ENCODE measurements at places on chromosomes 7 and 10. TPM values are rescaled to one million over a fixed set of nuclear protein-coding genes. Genes with fewer than 3 reads are reported as not detected.
A peak's percentile ranks its signal among the peaks of the same experiment; 100 is the strongest.

- no peak for DNase-seq
Measured at GRCh38 chr7:12385364-12385786, 18.3 kb downstream of the VWDE start.

DNA sequence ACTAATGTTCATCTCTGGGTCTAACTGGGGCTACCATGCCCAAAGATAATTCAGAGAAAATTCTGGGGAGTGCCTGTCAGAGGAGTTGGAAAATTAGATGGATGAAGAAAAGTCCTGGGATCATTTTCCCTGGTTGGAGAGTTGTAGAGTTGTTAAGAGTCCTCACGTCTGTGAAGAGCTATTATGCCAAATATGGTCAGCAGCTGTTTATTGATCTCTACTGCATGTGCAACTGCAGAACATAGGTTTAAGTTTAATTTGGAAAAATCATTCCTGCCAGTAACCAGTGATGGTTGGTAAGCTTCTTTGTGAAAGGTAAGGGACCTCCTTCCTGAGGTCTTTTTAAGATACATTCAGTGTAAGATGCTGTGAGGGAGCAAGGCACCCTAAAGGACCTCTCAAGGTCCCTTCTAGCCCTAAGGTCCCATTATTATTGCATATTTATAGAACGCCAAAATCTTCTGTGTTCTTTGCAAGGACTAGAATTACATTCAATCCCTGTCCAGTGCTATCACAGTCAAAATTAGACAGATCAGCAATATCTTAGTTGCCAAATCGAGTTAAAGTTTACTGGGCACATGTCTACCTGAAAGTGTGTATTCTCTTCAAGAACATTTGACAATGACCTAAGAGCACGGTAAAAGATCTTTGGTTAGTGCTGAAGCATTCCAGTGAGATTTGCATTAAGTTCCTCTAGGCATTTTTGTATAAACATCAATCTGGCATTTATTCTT, 62.7 kb downstream of the VTI1A start:
- no peak for DNase-seq

GRCh38 chr10:97376413-97376812, 24.7 kb downstream of the RRP12 start:
- DNase-seq, result no peak

DNA sequence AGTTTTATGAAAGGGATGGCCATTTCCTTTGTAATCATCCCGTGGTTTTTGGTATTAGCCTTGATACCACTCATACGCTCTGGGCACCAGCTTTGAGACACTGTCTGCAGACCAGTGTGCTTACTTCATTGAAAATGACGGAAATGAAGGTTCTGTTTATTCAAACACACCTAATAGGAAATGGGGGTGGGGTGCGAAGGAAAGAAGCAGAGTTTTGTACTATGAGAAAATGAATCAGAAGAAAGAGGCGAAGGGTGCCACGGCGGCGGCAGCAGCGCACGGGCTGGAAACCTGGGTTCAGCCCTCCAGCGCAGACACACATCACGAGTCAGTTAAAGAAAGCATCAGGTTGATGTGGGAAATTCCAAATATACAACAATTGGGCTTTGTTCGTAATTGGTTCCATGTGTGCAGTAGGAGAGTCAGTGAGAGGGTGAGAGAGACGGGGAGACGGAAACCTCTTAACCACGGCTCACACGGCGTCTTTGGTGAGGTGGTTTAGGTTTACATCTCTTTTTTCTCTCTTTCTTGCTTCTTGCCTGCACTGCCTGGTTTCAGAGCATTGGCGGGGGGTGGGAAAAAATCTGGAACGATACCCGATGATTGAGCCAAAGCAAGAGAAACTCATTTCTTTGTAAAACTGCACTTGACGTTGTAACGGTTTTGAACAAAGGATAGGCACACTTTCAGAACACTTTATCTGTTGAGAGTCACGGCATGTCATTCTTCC, 321.2 kb downstream of the FRMD4A start:
- peak; percentile 60 for DNase-seq

GRCh38 chr7:21355406-21355874, 72.4 kb upstream of the SP4 start:
- DNase-seq, result peak; percentile 81

DNA sequence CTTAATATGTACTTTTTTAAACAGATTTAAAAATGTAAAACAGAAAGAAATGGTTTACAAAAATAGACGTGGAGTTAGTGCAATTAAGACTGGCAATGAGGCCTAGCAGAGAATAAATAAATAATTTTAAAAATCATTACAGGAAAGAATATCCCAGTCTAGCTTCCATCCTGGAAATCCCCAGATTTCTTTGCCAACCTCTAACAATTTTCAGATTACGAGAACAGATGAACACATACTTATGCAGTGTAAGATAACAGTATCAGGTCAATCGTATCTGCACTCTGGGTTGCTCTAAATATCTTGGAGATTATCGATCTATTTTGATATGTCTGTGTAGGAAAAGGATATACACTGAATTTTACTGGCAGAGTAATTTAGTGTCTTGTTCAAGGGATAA, 210.5 kb downstream of the SEMA3A start:
- DNase-seq, result no peak

- no peak for DNase-seq
Measured at GRCh38 chr7:151461096-151461941, 21.4 kb upstream of the CRYGN start.

DNA sequence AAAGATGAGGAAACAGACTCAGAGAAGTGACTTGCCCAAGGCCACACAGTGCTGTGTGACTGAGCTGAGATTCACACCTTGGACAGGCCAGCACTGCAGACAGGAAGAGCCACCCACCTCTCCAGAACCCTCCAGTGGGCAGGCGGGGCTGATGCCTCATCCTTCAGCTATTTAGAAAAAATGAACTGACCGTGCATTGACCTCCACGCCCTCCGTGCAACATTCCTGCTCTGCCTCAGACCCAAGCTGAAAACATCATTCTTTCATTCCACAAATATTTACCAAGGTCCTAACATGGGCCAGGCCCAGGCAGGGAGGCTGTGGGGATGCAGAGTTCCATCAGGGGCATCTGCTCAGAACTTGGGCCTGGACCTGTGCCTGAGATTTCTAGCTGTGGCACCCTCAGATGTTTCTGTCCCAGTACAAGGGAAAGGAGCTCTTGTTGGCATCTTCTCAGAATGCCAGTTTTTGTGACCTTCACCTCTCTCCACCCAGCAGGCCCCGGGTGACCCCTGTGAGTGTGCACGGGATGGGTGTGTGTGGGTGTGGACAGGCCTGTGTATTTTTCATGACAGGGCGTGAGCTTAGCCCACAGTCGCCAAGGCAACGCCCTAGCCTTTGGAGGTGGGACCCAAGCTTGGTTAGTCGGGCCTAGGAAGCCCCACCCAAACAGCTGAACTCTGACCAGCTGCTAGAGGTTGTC, 6.5 kb downstream of the VSIR start:
- peak; percentile 67 for DNase-seq

GRCh38 chr7:129599174-129599573, 12.3 kb upstream of the NRF1 start:
- no peak for DNase-seq

DNA sequence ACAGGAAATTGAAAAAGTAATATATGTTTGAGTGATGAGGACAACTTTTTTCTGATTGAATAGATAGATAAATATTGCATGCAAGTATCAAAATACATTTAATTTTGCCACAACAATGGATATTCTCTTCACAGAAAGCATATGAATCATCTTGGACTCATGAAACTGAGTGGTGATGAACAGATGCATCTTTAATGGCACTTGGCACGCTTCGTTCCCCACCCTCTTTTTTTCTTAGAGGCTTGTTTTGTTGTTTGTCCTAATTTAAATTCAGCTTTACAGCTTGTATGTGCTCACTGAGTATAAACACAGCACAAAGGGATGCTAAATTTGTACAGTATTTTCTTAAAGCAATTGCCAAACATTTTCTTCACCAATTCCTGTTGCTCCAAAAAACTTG, 145.0 kb upstream of the YAE1 start:
- DNase-seq, result no peak

- peak; percentile 14 for DNase-seq
Measured at GRCh38 chr10:43124094-43124521, 14.1 kb upstream of the CSGALNACT2 start.

DNA sequence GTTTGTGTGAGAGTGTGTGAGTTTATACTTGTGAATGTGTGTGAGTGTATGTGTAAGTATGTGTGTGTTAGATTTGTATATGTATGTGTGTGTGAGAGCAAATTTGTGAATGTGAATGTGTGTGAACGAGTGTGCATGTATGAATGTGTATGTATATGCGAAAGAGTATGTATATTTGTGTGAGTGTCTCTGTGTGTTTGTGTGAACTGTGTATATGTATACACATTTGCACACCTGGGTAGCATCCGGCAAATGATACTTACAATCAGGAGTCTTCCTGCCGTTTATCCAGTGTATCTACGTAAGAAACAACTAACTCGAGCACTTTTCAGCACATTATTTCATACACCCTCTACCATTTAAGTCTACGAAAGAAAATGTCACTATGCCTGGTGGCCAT, 487.4 kb downstream of the TNS3 start:
- no peak for DNase-seq

DNA sequence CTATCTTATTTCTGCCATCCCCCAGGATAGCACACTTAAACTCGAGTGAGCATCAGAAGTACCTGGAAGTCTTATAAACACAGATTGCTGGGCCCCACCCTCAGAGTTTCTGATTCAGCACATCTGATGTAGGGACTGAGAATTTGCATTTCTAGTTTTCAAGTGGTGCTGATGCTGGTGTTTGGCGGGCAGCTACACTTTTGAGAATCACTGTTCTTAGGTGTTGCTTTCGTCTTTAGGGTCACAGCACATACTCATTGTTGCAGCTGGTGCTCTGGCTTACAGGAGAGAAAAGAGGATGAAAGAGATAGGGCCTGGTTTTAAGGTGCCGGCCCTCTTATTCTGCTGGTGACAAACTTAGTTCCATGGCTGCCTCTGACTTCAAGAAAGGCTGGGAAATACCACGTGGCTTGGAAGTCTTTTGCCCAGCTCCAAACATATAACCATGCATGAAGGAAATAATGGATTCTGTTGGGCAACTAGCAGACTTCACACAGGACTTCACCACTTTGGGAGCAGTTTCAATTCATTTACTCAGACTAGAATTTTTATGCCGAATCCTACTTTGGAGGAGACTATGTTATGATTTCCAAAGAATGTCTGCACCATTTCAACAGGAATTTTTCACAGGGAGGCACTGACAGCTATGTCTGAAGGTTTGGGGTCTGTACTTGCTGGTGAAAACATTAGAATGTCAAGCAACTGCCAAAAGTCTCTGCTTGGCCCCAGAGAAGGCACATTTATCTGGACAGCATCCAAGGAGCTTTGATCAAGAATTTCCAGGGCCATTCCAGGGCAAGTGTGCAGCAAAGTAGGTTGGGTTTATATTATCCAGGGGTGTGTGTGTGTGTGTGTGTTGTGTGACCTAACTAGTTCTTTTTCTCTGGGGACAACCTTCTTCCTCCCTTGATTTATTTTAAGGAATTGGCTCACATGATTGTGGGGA, 6.9 kb upstream of the MINDY4 start:
- no peak for DNase-seq

DNA sequence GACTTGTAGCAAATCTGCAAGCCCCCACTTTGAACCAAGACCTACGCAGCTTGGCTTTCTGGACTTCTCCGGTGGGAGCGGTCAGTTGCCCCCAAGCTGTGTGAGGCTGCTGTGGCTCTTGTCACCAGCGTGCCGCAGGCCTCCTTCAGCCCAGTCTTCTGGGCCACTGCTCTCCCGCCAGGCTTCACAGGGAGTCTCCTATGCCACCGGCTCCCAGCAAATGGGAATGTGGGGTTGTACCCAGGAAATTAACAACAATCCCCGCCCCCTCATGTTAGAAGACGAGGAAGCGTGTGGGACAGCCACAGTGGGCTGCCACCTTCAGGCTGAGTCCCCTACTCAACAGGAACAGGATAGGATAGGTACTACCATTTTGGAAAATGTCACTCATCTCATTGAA, 4.2 kb downstream of the WDR86 start:
- no peak for DNase-seq

TBC1D12 gene
- 0.30 TPM for total RNA-seq

PRRT4 gene
- total RNA-seq, result not detected

Measured in activated CD4-positive, alpha-beta memory T cell treated with anti-CD3 and anti-CD28 coated beads, Interleukin-2, amount 10 ng/mL, durations not matched to agents 7 days and 5 days (primary cell).